CD8-positive, alpha-beta memory T cell (primary cell): ENCODE measurements at places on chromosomes 5 and 9. TPM values are rescaled to one million over a fixed set of nuclear protein-coding genes. Genes with fewer than 3 reads are reported as not detected.
A peak's percentile ranks its signal among the peaks of the same experiment; 100 is the strongest.

C9 gene
- not detected for polyA plus RNA-seq

CDK9 gene
- 72.3 TPM for polyA plus RNA-seq

GABRG2 gene
- polyA plus RNA-seq, result not detected

PCDH12 gene
- polyA plus RNA-seq, result 0.07 TPM

PGM5 gene
- polyA plus RNA-seq, result not detected

SLC24A2 gene
- not detected for polyA plus RNA-seq

EQTN gene
- not detected for polyA plus RNA-seq

OR13F1 gene
- not detected for polyA plus RNA-seq

C9orf43 gene
- polyA plus RNA-seq, result 0.83 TPM

TMC1 gene
- polyA plus RNA-seq, result not detected

CYSRT1 gene
- polyA plus RNA-seq, result 0.32 TPM

PITX1 gene
- not detected for polyA plus RNA-seq

FOXI1 gene
- polyA plus RNA-seq, result not detected

- no peak for DNase-seq
Observed at GRCh38 chr5:149497357-149497756, 53.9 kb downstream of the CSNK1A1 start.

GRCh38 chr5:25862276-25862675 lies 1176.1 kb downstream of the CDH9 start:
- DNase-seq, result no peak

DNA sequence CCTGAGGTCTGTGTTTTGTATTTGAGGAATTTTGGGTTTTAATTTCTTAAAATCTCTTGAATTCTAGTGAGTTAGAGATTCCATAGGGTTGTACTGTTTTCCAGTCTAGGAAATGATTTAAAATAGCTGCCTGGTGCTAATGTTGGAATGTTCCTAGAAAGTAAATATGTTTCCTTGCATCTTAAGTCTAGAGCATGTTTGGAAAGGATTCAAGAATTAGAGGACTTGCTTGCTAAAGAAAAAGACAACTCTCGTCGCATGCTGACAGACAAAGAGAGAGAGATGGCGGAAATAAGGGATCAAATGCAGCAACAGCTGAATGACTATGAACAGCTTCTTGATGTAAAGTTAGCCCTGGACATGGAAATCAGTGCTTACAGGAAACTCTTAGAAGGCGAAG lies 41.8 kb downstream of the LMNB1 start:
- DNase-seq, result no peak

- no peak for DNase-seq
Observed at GRCh38 chr9:90107726-90108655, 503.2 kb downstream of the GADD45G start.

GRCh38 chr5:163880302-163880701 lies 374.9 kb downstream of the MAT2B start:
- no peak for DNase-seq

DNA sequence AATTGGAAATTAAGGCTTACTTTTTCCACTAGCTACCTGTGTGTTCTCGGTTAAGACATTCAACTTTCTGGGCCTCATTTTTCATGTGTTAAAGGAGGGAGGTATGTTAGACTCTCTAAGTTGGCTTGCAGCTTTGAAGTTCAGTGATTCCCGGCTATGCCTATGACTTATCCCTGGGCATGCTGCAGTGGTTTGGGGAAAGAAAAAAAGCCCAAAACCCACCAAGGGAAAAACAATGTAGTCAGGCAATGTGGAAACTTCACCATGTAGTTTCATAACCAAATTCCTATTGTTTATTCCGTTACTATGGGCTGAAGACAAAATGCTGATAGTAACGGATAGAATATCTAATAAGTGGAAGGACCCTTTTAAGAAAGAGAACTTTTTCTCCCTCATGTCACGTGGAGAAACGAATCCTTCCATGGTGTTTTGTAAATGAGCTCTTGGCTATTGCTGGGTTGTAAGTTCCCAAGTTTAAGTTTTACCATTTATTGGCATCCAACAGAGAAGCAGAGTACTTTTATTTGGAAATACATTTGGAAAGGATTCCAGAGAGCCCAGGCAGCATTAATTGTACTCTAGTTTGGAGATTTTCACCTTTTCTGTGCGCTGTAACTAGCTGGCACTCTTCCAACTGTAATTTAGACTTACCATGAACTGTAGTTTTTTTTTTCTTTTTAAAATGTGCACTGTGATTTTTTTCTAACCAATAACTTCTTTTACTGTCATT lies 84.9 kb upstream of the MPDZ start:
- DNase-seq, result no peak

DNA sequence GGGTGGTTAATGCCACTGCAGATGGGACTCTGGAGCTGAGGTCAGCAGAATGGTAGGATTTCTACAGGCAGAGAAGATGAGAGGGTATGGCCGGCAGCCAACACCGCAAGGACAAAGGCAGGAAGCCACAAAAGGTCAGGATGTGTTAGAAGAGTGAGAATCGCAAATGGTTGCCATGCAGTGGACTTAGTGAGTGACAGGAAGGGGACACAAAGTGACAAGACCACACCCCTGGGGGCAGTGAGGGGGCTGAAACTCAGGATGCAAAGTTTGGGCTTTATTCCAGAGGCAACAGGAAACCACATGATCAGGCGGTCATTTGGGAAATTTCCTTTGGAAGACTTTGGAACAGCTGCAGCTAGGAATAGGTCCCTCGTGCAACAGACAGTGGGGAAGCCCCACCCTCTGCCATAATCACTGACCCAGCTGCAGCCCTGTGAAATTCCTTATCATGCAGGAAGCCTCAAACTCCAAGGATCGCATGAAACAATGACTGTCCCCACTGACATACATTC lies 14.2 kb upstream of the CCDC180 start:
- DNase-seq, result no peak

GRCh38 chr9:135060461-135061116 lies 26.9 kb upstream of the OLFM1 start:
- DNase-seq, result no peak

DNA sequence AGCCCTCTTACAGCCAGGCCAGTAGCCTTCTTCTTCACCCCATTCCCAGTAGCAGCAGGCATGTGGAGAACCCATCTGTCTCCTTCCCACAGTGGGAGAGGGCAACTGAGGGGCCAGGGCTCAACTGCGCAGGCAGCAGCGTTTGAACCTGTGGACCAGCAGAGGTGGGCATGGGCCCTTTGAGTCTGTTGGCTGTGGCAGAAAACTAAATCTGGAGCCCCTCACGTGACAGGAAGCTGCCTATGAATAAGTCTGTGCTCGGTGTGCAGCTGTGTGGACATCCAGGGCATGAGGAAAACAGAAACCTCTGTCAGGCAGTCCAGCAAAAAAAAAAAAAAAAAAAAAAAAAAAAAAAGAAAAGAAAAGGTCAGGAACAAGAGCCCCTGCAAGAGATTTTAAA lies 189.2 kb upstream of the NR3C1 start:
- DNase-seq, result no peak

DNA sequence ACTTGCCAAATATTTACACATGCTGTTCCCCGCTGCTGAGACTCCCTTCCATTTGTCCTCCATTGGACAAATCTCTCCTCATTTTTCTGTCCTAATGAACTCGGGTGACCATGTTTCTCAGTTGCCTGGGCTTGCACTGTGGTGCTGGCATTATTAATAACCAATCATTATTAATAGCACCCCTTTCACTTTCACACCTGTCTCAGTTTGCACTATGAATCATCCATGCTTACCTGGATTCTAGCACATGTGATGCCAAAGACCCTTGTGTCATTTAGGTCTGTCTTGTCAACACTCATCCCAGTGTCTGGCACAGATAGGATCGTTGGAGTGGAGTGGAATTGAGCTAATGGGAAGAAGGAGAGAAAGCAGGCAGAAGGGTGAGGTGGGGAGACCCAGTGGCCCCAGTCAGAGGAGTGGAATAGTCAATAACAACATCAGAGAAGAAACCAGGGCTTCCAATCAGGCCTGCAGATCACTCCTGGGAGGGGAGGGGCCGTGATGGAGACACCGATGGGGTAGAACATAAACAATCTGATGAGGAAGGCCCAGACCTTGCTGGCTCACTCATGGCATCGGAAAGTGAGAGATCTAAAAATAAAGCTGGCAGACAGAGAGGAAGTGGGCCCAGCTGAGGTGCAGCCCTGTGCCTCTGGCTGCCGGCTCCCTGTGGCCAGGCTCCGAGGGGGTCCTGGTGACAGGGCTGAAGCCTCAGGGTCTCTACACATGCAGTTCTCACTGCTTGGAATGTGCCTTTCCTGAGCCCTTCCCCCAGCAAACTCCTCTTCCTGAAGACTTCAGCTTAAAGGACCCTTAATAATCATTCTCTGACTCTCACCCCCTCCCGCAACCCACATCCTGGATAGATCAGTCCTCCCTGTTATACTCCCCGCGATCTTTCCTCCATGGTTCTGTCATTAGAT lies 33.5 kb upstream of the CRB2 start:
- peak; percentile 84 for DNase-seq

GRCh38 chr5:100472091-100472490 lies 63.1 kb upstream of the FAM174A start:
- DNase-seq, result no peak

DNA sequence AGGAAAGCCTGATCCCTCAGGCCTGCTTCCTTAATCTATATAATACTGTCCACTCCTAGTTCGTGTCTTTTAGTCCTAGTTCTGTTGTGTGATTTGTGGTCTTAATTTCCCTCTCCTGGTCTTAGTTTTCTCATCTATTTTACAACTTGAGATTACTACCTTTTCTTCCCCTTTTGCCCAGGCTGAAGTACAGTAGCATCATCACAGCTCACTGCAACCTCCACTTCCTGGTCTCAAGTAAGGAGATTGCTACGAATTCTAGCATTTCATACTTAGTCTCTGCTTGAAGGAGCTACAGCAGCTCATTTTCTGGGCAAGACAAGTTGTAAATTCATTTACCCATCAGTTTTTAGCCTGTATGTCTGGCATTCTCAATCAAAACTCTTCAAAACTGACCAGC lies 5.5 kb downstream of the TRIM32 start:
- no peak for DNase-seq

GRCh38 chr5:65247594-65247993 lies 234.1 kb downstream of the ADAMTS6 start:
- DNase-seq, result no peak

DNA sequence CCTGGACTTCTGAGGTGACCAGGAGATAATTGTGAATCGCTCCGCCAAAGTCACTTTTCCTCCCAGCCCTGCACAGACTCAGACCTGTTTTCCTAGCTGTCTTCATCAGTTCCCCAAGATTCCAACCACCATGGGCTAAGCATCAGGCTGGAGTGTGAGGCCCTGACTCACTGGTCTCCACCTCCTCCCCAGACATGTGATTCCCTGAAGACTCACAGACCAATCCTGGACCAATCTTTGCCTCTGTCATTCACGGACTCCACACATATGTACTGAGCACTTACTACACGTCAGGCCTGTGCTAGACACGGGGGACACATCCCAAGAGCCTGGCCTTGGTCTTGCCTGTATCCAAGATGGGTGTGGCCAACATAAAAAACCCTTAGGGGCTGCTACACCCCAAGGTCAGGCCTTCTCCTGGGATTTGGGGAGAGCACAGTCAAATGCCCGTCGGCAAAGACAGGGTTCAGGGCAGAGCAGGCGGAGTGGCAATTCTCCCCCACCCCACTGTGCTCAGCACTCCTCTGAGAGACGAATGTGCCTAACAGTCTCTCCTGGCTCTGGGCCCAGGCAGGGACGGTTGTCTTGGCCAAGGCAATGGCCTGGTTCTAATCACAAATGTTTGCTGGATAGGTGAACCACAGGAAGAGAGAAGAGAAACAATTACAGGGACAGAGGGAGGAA lies 11.9 kb downstream of the EEIG1 start:
- DNase-seq, result no peak

DNA sequence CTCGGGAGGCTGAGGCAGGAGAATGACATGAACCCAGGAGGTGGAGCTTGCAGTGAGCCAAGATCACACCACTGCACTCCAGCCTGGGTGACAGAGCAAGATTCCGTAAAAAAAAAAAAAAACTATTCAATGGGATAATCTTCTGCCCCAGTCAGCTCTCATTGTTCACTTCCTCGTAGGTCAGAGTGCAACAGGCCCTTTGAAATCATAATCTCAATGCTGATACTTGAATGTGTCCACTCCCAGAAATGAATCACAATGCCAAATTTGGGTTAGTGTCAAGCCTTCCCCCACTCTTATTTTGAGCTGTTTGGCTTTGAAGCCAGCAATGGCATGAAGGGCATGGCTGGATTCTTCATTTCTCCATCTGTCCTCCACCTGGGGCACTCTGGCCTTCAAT lies 610.3 kb upstream of the KLF4 start:
- DNase-seq, result no peak

DNA sequence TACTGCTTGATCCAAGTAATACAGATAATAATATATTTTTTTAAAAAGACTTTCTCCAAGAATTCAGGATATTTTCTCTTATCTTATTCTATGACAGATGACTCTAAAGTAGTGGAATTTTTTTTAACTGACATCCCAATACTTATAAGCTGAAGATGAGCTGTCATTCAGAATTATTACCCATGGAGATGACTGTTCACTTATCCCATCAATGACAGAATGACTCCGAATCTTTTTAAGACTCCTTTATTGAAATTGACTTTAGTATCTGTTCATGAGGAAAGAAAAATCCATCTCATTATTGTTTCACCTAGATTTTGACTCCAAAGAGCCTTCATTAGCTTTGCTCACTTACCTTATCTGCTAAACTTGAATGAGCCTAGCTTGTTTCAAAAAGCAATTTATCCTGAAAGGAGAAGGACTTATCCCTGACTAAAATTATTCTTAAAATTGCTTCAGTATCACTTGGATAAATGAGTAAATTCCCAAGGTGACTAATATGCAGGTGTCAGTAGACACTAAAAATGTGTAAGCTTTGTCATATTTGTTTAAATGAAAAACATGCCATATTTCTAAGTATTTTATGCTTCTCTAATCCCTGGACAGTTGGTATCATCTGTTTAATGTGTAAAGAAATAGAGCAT lies 146.9 kb downstream of the PLCXD3 start:
- DNase-seq, result no peak

DNA sequence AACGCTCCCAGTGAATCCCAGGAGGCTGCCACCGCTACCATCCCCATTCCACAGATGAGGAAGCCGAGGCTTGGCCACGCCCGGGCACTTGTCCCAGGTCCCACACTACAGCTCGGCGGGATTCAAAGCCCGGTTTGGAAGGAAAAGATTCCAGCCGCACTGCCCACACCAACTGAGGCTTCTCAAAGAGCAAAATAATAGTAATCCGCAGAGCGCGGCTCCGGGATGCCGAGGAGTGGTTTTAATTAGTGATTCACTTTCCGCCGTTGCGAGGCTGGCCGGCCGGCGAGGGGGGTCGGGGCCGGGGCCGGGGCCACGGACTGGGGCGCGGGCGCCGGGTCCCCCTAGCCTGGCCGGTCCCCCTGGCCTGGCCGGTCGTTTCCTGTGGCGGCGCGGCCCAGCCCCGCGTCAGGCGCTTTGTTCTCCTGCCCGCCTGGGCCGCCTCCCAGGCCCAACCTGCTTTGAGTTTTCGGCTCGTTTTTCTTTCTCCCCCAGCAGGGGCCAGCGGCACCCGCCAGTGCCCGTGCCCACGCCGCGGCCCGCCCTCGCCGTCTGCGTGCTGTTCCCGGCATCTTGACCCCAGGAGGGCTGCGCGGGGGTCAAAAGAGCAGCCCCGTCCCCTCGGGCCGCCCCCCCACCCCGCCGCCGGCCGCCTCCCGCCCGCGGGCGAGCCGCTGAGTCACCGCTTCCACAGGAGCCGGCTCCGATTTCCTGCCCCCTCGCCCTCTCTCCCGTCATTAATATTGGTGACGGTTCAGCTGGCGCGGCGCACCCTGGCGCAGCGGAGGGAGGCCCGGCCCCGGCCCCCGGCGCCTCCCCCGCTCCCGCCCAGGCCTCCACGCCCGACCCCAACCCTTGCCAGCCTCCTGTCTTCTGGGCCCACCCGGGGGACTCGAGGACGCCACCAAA lies 31.2 kb downstream of the FGF18 start:
- DNase-seq, result no peak

- DNase-seq, result no peak
Observed at GRCh38 chr5:25416960-25417359, 772.2 kb upstream of the CDH10 start.

GRCh38 chr9:36870960-36871359 lies 163.1 kb downstream of the PAX5 start:
- DNase-seq, result no peak
